ENCODE measurements at places on chromosomes 7 and 10.

GRCh38 chr10:14325325-14325955, 5.3 kb downstream of the FRMD4A start:
- H3K4me3 ChIP-seq = no peak overlapping the region
- no peaks in the 10 kb centered on the region for H3K4me1 ChIP-seq
- no peak overlapping the region for H3K27ac ChIP-seq
- H3K27me3 ChIP-seq = no peaks in the 10 kb centered on the region

DNA sequence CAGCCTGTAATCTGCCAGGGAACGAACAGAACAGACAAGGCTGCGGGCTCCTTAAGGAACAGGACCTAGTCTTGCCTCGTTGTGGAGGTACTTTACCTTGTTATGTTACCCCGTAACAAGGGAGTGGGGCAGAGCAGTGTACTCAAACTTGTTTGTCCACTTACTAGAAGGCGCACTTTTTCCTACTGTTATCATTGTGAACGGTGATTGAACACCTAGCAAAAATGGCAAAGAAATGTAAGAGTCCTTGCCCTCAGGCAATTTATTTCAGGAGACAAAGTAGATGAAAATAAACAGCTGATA, 620 bp upstream of the IMPDH1 start:
- H3K36me3 ChIP-seq = no peaks in the 10 kb centered on the region
- H3K27me3 ChIP-seq = no peaks in the 10 kb centered on the region
- peak overlapping the region; percentile 3 for H3K4me3 ChIP-seq
- peak overlapping the region; percentile 66 for H3K27ac ChIP-seq

DNA sequence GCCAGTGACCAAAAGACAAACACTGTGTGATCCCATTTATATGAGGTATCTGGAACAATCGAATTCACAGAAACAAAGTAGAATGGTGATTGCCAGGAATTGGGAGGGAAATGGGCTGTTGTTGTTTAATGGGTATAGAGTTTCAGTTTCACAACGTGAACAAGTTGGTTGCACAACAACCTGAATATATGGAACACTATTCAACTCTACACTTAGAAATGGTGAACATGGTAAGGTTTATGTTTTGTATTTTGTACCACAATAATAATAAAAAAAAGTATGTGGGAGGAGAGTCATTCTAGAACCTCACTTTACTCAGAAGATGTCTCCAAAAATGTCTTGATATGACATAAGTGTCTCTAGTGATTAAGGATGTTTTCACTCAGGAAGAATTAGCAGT, 85.2 kb upstream of the SGCE start:
- DNase-seq = no peak
- no peak overlapping the region for H3K27ac ChIP-seq
- H3K27me3 ChIP-seq = no peaks in the 10 kb centered on the region
- no peaks in the 10 kb centered on the region for H3K36me3 ChIP-seq
- H3K4me1 ChIP-seq = no peaks in the 10 kb centered on the region
- H3K4me3 ChIP-seq = no peak overlapping the region

DNA sequence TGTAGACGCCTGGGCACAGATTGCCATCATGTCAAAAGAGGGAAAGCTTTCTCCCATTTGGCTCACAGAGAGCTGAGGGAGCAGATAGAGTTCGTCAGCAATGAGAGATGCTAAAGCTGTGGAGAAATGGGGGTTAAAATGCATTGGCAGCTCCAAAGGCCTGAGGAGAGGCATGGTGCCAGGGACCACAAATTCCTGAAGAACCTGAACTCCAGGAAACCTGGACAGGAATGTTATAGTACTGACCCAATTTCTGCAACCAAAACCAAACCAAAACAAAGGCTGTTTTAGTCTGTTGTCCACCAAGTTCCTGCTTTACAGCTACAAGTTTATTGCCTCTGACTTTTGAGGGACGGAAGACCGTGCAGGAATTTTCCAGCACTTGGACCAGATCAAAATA, 575.7 kb downstream of the REEP3 start:
- H3K27ac ChIP-seq = no peak overlapping the region
- H3K27me3 ChIP-seq = no peaks in the 10 kb centered on the region
- H3K4me3 ChIP-seq = no peak overlapping the region
- H3K4me1 ChIP-seq = peaks cover 5% of the 10 kb centered on the region
- no peak for DNase-seq
- H3K36me3 ChIP-seq = no peaks in the 10 kb centered on the region

GRCh38 chr7:106326594-106327537, 42.1 kb upstream of the NAMPT start:
- no peaks in the 10 kb centered on the region for H3K36me3 ChIP-seq
- DNase-seq = no peak
- H3K27ac ChIP-seq = peak overlapping the region; percentile 85
- peaks cover 10% of the 10 kb centered on the region for H3K4me1 ChIP-seq
- H3K27me3 ChIP-seq = no peaks in the 10 kb centered on the region
- no peak overlapping the region for H3K4me3 ChIP-seq

DNA sequence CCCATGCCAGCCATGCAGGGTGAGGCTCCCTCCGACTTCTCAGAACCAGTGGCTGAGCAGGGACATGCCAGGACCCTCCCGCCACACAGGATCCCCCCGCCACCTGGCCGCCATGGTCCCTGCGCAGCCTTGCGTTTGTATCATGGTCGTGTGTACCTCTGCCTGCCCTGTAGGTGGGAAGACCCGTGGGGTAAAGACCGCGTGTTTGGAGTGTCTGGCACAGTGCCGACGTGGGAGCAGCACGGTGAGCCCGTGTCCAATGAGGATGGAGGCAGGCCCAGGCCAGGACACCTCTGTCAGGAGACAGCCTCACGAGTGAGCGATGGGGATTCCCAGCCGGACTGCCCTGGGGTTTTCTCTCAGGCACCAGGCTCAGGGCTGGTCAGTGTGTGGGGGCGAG, 31.9 kb downstream of the NKX6-2 start:
- H3K27me3 ChIP-seq = no peaks in the 10 kb centered on the region
- no peak overlapping the region for H3K27ac ChIP-seq
- no peak overlapping the region for H3K4me3 ChIP-seq
- DNase-seq = no peak
- H3K4me1 ChIP-seq = no peaks in the 10 kb centered on the region

DNA sequence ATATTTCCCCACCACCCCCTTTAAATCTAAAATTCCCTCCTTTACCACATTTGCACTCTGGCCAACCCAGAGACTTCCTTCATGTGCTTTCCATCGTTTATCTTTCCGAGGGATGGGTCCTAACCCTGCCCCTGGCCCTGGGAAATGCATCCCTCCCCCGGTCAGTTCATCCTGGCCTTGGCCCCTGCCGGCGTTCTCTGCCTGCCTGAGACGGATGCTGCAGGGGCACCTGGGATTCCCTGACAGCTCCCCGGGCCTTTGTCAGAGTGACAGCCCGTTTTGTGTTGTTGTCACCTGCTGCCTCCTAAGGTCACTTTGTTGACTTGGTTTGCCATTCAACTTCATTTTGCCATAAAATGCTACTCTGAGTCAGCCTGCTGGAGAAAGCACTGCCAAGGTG, 34.8 kb upstream of the PITRM1 start:
- no peaks in the 10 kb centered on the region for H3K36me3 ChIP-seq
- no peaks in the 10 kb centered on the region for H3K4me1 ChIP-seq
- H3K27ac ChIP-seq = no peak overlapping the region

GRCh38 chr10:63197344-63198092, 64.4 kb downstream of the NRBF2 start:
- H3K4me3 ChIP-seq = no peak overlapping the region
- H3K27me3 ChIP-seq = no peaks in the 10 kb centered on the region
- H3K36me3 ChIP-seq = peaks cover 33% of the 10 kb centered on the region
- no peak overlapping the region for H3K27ac ChIP-seq
- peaks cover 2% of the 10 kb centered on the region for H3K4me1 ChIP-seq

- no peak overlapping the region for H3K4me3 ChIP-seq
- H3K36me3 ChIP-seq = no peaks in the 10 kb centered on the region
- H3K4me1 ChIP-seq = no peaks in the 10 kb centered on the region
These were observed 46.8 kb upstream of the TMEM213 start for GRCh38 chr7:138750901-138751464.

DNA sequence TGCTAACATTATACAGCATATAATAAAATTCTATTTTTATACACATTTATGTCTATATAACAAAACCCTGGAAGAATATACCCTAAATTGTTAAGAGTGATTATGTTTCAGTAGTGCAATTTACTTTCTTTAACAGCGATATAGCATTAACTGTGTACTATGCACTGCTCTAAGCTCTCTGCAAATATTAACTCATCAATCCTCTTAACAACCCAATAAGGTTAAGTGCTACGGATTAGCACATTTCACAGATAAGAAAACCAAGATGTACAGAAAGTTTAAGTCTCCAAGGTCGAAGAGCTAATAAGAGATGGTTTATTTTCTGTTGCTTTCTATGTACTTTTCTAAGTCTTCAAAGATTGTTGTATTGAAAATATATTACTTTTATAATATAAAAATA, 95.8 kb downstream of the SEMA3C start:
- H3K36me3 ChIP-seq = no peaks in the 10 kb centered on the region
- no peaks in the 10 kb centered on the region for H3K4me1 ChIP-seq
- H3K27ac ChIP-seq = no peak overlapping the region
- H3K4me3 ChIP-seq = no peak overlapping the region

DNA sequence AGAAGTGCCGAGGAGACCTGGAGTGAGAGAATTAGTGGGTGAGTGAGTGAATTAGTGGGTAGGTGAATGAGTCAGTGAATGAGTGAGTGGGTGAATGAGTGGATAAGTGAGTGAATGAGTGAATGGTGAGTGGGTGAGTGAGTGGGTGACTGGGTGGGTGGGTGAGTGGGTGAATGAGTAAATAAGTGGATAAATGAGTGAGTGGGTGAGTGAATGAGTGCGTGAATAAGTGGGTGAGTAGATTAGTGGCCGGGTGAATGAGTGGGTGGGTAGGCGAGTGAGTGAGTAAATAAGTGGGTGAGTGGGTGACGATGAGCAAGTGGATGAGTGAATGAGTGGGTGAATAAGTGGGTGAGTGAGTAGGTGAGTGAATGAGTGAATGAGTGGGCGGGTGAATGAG, 243.7 kb upstream of the MGMT start:
- H3K27ac ChIP-seq = no peak overlapping the region
- H3K4me1 ChIP-seq = no peaks in the 10 kb centered on the region
- no peak for DNase-seq
- no peaks in the 10 kb centered on the region for H3K36me3 ChIP-seq
- no peaks in the 10 kb centered on the region for H3K27me3 ChIP-seq
- no peak overlapping the region for H3K4me3 ChIP-seq

- H3K27ac ChIP-seq = no peak overlapping the region
- no peak overlapping the region for H3K4me3 ChIP-seq
- H3K4me1 ChIP-seq = no peaks in the 10 kb centered on the region
- H3K36me3 ChIP-seq = no peaks in the 10 kb centered on the region
These were observed 10.1 kb downstream of the PAPOLB start for GRCh38 chr7:4851459-4852422.

DNA sequence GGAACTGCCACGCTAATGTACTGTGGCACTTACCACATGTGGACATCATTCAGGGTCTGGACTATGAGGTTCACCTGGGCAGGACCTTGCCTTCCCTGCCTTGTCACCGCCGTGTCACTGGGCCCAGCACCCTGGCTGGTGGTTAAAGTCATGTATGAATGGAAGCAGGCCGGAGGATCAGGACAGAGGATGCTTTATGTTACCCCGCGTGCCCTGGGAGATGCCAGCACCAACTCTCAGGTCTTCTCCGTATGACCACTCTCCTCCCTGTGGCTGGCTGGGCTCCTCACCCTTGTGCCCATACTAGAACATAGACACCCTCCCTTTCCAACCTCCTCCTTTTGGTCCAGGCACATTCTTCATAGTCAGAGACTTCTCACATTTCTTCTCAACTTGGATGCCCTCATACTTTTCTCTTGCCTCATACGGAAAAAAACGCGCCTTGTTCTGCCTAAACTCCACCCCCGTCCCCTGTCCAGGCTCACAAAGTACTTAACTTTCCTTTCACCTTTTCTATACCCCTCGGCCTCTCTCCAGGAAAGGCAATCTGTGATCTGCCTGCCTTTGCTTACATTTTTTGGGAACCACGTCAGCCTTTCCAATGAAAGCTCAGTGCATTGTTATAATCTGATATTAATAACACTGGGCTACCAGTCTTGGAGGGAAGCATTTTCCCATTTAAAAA, 240.0 kb downstream of the TEX36 start:
- peaks cover 3% of the 10 kb centered on the region for H3K27me3 ChIP-seq
- H3K4me3 ChIP-seq = no peak overlapping the region
- no peak overlapping the region for H3K27ac ChIP-seq
- H3K4me1 ChIP-seq = no peaks in the 10 kb centered on the region
- H3K36me3 ChIP-seq = no peaks in the 10 kb centered on the region

GRCh38 chr7:151742713-151743480, 134.0 kb downstream of the PRKAG2 start:
- H3K27me3 ChIP-seq = no peaks in the 10 kb centered on the region
- peak overlapping the region; percentile 80 for H3K27ac ChIP-seq
- H3K4me1 ChIP-seq = peaks cover 43% of the 10 kb centered on the region
- no peak for DNase-seq
- H3K36me3 ChIP-seq = no peaks in the 10 kb centered on the region

DNA sequence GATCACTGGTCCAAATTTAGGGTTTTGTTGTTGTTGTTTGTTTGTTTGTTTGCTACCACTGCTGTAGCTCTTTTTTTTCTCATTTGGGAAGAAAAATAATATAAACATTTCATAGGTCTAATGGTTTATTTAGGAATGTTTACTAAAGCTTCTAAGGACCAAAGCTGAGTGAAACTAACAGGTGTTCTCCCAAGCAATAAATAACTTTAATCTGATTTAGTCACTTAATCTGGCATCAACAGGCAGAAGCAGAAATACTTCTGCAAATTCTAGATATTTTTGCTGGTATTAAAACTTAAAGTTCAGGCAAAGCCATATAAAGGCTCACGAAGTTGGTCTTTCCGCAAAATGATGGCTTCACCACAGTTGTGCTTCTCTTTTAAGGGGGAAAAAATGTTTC, 144.5 kb upstream of the YAE1 start:
- H3K27me3 ChIP-seq = no peaks in the 10 kb centered on the region
- no peaks in the 10 kb centered on the region for H3K4me1 ChIP-seq
- no peak for DNase-seq
- no peak overlapping the region for H3K27ac ChIP-seq
- no peaks in the 10 kb centered on the region for H3K36me3 ChIP-seq

- H3K36me3 ChIP-seq = no peaks in the 10 kb centered on the region
- H3K27me3 ChIP-seq = no peaks in the 10 kb centered on the region
These were observed 27.8 kb downstream of the FAM241B start for GRCh38 chr10:69657866-69658265.

DNA sequence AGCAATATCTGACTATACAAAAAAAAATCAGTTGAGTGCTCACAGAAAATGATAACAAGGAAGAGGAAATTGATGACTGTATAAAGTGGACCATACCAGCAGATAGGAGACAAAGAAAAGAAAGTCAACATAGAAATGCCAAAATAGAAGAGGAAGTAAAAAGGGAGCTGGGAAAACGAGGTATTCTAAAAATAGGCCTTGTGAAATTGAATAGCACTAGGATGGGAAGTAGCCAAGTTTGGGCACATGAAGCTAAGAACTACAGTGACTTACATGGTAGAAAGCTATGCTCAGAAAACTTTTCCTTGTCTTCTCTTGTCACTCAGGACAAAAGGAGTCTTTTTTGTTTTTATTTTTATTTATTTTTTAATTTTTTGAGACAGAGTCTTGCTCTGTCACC, 76.2 kb upstream of the APBB1IP start:
- no peaks in the 10 kb centered on the region for H3K27me3 ChIP-seq
- no peak overlapping the region for H3K4me3 ChIP-seq
- no peaks in the 10 kb centered on the region for H3K36me3 ChIP-seq
- no peak overlapping the region for H3K27ac ChIP-seq
- no peaks in the 10 kb centered on the region for H3K4me1 ChIP-seq

- H3K36me3 ChIP-seq = peaks cover 2% of the 10 kb centered on the region
- no peak for DNase-seq
- no peak overlapping the region for H3K4me3 ChIP-seq
- no peaks in the 10 kb centered on the region for H3K27me3 ChIP-seq
These were observed 41.5 kb downstream of the PYROXD2 start for GRCh38 chr10:98373260-98374040.
